NCI-H226 (cell line): ENCODE measurements at places on chromosomes 16 and 17.

GRCh38 chr17:65515959-65516948 lies 45.2 kb downstream of the AXIN2 start:
- peak; percentile 5 for DNase-seq

DNA sequence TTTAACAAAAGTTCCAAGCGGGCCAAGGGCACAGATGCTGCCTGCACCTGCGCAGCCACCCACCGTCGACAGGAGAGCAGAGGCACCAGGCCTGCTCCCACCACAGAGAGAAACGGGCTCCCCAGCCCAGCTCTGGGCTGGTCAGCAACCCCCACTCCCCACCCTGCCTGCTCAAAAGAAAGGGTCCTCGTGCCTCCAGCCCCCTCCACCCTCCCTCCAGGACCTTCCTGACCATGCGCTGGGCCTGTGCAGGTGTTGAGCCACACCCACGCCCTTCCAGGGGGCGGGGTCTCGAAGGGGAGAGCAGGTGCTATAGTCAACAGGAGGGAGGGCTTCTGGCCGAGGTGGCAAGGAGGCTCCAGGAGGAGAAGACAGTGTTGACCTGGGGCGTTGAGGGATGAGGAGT lies 25.3 kb downstream of the ZNF778 start:
- DNase-seq: no peak

DNA sequence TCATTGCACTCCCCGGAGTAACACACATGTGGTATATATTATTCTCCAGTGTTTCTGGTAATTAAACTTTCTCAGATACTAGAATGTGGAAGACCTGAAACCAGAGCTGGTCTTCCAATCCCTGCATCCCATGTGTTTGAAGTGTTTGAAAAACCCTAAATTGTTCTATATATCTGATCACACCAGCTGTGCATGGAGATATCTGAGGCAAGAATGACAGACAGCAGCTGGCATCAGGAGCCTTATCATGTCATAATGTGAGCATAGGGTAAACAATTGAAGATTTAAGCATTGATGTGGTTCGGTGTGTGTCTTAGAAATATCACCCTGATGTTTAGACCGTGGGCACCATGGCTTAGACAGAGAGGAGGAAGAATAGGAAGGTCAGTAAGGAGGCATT lies 251.0 kb downstream of the CDH11 start:
- no peak for DNase-seq

GRCh38 chr16:2902337-2903130 lies 9.2 kb upstream of the FLYWCH1 start:
- no peak for DNase-seq

DNA sequence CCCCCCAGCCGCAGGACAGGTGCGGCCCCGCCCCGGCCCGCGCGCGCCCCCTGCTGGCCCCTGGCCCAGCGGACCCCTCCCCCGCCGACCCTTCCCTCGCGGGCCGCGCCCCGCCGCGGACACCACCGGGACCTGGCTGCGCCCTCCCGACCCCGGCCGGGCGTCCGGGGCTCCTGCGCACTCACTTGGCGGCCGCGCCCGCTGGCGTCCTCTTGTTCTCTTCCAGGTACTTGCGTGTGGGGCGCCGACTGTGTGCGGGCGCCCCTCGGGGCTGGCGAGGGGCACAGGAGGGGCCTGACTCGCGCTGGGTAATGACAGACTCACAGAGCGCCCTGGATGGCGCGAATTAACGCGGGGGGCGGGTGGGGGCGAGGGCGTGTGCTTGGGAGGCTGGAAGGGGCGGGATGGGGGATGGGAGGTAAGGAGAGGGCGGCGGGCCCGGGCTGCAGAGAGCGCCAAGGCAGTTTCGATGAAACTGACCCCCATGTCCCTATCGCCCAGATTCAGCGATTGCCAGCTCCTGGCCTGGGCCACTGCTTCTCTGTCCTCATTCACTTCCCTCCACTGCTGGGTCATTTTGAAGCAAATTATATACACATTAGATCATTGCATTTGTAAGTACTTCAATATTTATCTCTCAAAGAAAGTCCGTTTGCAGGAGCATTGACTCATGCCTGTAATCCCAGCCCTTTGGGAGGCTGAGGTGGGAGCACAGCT lies 445 bp upstream of the DBNDD1 start:
- DNase-seq: peak; percentile 71

DNA sequence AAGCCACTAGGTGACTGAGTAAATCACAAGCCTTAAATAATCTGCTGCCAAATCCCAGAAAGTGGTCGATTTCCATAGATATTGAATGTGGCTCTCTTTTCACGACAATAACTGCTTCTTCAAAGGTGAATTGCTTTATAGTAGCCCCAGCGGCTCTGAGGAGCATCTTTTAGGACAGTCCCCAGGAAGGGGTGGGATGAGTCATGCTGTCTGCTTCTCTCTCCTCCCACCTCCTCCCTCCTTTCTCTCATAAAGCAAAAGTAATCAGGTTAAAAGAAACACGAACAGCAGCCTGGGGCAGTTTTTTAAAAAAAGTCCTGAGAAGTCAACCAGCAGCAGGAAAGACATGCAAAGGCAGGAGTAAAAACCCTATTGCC lies 1.8 kb downstream of the KIAA0513 start:
- peak; percentile 65 for DNase-seq

GRCh38 chr16:84379008-84379708 lies 10.8 kb downstream of the ATP2C2 start:
- DNase-seq: no peak

DNA sequence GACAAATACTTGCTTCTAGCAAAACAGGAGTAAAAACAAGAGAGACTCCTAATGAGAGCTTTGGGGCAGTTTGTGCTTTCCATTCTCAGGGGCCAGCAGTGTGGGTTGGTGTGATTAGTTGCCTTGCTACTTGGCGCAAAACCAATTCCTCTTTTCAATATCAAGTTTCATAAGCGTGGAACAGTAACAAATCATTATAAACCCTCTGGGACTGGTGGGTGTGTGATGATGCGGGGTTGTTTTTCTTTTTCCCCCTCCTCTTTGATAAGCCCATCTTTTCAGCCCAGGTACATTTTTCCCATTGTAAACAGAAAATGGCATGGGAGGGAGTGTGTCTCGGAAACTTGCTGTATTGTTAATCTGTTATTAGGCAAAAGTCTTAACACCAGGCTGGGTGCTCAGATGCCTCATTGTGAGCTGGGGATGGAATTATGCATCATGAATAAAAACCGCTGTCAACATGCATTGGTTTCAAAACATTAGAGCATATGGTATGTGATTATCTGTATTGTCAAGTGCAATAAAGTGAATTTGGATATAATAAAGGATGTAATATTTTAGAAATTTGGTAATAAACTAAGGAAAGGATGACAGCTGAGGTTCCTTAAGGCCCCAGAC lies 166.4 kb downstream of the CCDC182 start:
- DNase-seq: no peak

DNA sequence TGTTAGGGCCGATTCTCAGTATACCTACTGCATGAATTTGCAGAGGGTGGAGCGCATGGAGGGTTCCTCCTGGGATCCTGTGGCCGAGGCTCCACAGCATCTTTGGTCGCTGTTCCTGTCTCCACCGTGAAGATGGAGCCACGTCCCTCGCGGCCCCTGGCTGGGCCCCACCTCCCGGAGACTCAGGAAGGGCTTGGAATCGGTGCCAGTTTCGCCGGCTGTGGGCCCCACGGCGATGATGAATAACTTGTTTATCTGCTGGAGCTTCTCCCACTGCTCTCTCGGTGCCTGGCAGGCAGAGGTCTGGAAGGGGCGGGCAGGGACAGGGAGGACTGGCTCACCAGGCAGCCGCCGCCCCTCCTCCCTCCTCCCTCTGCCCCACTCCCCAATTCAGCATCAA lies 8.1 kb downstream of the SLC5A11 start:
- peak; percentile 98 for DNase-seq

- DNase-seq: no peak
These were observed 186.0 kb upstream of the ZFHX3 start for GRCh38 chr16:73233846-73234424.

DNA sequence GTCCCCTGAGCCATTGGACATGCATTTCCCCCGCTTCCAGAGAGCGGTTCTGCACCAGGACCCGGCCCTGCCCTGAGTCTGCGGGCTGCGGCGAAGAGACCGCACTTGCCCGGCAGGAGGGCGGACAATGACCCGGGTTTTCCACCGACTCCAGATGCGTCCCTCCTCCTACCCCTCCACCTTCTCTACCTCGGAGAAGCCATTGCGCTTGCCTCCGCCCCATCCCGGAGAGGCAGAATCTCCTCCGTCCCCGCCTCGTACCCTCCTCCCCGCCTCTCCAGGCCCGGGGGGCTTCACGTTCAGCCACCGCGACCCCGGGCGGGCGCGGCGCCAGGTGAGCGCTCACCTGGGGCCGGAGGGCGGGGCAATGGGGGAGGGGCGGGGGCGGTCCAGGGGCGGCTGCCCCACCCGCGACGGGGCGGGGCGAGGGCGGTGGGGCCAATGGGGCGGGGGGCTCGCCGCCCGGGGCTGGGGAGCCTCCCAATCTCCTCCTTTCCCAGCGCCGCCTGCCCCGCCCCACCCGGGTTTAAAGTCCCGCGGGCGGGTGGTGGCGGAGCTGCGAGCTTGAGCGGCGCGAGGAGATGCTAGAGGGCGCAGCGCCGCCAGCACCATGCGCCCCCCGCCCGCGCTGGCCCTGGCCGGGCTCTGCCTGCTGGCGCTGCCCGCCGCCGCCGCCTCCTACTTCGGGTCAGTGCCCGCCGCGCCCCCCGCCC lies at the start of gene WNT9B:
WNT9B (plus strand) TSS at position 555 of the 713 bp plus-strand sequence; CDS start at position 611, 56 bp downstream.
- DNase-seq: peak; percentile 32

DNA sequence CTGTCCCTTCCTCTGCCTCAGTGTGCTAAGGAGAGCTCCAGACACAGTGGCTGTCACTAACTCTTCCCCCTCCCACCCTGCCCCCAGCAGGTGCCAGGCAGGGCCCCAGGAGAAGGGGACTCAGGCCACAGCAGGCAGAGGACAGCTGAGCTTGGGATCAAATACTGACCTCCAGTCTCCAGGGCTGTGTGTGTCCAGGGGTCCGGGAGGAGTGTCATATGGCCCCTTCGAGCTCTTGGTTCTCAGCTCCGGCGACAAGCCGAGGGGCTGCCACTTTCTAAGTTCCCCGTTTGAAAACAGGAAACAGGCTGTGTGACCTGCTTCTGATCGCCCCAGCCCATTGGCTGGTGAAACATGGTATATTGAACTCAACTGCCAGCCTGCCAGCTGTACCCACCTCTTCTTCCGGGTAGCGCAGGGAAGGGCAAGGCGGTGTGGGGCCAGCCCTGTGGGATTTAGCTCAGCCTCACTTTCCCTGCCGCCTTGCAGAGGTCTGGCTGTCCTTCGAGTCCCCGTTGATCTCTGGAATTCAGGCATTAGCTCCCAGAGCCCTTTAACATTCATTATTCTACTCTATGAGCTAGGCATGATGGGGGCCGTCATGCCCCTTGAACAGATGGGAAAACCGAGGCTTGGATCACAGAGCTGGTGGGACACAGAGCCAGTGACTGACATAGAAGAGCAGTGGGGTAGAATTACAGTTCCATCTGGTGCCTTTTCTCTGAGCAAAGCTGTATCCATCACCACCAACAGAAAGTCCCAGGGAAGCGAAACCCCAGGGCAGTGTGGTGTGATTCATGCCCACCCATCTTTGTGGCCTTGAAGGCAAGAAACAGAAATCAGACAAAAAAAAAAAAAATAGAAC lies at the start of gene SNX20:
SNX20 (minus strand) TSS at position 292 of the 865 bp plus-strand sequence. CDS start 3,786 bp downstream, outside the sequence.
- DNase-seq: no peak

DNA sequence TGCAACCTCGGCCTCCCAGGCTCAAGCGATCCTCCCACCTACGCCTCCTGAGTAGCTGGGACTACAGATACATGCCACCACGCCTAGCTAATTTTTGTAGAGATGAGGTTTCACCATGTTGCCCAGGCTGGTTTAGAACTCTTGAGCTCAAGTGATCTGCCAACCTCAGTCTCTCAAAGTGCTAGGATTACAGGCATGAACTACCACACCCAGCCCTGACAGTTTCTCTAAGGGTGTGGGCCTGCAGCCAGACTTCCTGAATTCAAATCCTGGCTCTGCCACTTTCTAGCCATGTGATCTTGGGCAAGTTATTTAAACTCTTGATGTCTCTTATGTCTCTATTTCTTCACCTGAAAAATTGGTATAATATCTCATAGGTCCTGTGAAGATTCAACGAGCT lies 5.6 kb downstream of the CUEDC1 start:
- DNase-seq: no peak

GRCh38 chr16:1823821-1824220 lies 2.8 kb downstream of the HAGH start:
- DNase-seq: no peak

DNA sequence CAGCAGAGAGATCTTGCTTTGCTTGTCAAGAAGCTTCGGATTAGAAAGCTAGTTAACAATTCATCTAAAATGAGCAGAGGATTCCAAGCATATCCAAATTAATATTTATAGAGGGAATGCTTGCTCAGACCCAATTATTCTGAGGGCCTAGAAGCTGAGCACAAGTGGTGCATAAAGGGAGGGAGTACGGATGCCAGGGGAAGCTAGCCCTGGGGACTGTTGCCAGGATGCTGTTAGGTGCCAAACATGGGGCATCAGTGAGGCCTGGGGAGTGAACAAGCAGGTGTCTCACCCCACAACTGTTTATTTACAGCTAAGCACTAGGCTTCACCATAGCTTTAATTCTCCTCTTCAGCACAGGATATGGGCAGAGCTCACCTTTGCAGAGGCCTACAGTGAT lies 684.1 kb upstream of the C16orf82 start:
- no peak for DNase-seq

GRCh38 chr17:80220736-80221215 lies 549 bp downstream of the SLC26A11 start:
- DNase-seq: no peak

DNA sequence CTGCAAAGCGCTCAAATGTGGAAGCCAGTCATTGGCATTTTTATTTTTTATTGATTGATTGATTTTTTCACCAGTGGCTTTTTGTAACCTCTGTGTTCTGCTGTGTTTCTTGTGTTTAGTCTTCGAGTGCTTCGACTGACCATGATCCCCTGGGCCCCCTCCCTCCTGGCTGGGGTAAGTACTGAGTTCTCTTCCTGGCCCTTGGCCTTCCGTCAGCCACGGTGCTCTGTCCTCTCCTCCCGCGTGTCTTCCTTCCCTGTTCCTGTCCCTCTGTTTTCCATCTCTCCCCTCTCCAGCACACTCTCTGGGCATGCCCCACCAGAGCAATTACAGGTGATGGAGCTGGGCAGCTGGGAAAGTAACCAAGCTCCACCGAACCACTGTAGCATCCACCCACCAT lies 25.8 kb upstream of the CLEC18A start:
- no peak for DNase-seq

DNA sequence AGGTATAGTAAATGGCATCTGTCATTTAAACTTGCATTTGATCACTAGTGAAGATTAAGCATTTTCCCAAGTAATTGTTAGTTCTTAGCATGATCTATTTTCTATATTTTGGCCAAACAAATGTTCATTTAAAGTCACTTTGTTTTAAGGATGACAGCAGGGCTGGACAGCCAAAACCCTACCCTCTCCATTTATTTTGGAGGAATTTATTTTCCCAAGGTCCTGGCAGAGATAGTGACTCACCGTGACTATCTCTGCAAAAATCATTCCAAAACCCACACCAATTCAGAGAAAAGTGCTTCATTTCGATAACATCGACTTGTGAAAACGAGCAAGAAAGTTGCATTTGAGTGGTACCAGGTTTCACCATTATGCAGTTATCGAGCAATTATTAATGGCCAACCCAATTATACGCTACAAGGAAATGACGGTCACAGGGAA lies 665 bp upstream of the AKAP1 start:
- DNase-seq: no peak

- DNase-seq: no peak
These were observed 15.4 kb upstream of the MEAK7 start for GRCh38 chr16:84519855-84520254.
